ENCODE measurements at places on chromosomes 4 and X.

DNA sequence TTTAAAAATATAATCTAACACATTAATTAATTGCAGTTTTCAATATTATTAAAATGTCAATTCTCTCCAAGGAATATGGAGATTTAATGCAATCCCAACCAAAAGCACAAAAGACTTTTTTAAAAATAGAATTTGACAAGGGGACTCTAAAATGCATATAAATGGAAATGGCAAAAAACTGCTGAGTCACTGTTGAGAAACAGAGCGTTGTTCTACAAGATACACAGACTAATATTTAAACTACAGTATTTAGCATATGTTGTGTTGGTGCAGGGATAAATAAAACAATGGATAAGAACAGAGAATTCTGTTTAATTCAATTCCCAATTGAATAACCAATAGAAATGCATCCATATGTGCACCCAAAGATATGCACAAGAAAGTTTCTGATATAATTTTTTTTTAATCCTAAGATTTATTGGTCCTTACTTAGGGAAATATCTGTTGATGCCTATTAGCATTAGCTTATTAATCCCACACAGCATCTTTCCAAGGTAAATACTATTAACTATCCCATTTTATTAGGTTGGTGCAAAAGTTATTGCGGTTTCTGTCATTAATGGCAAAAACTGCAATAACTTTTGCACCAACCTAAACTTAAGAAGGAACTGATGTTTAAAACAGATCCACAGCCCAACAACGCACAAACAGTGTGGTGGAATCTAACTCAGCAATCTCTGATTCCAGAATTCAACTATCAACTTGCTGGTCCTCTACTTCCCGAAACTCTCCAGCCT is 86.8 kb upstream of the VEGFC start:
- DNase-seq = no peak

DNA sequence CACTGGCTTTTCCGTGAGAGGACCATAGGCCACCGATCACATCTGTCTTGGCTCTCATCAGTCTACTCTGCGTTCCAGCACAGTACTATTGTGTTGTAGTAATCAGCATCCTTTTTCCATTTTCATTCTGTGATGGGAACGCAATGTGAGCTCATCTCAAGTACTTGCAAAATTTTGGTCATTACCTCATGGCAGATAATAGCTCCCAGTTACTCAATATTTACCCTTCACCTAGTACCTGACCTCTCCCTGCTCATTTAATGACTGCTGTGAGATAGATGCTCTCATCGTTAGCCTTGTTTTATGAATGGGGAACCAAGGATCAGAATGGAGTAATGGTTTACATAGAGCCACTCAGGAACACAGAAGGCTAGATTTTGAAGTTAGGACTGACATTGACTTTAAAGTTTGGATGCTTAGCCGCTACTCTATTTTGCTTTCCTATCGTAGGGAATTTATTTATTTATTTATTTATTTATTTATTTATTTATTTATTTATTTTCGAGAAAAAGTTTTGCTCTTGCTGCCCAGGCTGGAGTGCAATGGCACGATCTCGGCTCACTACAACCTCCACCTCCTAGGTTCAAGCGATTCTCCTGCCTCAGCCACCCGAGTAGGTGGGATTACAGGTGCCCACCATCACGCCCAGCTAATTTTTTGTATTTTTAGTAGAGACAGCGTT is 6.5 kb upstream of the GPR101 start:
- no peak for DNase-seq

DNA sequence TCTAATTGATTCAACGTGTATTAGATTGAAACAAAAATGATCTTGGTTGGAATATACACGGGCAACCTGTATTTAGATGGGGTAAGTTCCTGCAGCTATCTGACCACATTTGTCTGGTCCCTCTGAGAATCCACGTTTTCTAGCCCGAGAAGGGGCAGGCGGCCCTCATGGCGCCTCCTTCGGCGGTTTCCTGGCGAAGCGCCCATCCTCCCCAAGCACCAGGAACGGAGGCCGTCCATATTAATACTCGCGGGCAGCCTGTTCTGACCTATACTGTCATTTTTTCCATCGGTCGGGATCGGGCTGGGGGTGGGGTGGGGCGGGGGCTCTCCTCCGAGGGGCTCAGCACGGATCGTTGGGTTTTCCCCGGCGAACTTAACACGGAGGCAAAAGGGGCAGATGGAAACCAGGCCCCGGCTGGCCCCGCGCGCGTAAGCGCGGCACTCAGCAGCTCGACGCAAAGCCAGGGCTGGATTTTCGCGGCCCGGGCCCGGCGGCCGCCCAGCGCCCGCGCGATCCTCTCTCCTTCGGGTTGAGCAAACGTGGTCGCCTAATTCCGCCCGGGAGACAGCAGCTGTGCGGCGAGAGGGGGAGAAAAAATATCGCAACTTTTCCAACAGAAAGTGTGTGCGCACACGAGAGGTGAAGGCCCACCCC is 77.2 kb upstream of the BCOR start:
- DNase-seq = peak; percentile 60

DNA sequence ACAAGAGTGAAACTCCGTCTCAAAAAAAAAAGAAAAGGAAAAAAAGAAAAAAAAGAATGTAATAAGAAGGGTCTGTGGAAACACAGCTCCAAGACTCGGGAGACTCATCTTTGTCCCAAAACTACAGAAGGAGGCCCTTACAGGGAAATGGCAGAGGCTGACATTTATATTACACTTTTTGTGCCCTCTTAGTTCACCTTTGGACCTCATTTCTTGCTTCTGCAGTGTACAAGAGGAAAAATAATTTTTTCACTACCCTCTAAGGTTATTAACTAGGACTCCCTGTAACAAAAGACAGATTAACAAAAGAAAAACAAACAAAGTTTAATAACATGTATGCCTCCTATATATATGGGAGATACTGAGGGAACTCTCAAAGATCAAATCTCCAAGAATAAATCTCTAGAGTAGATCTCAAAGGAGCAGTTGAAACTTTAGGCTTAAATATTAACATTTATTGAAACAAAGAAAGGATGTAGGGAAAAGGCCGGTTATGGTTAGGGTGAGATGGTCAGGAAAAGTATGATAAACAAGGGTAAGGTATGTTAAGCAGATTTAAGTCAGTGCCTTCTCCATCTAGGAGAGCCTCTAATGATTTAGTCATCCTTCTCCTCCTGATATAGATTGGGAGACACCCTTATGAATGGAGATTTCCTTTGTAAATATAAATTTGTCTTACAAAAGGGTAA is 121.3 kb upstream of the JADE1 start:
- no peak for DNase-seq

DNA sequence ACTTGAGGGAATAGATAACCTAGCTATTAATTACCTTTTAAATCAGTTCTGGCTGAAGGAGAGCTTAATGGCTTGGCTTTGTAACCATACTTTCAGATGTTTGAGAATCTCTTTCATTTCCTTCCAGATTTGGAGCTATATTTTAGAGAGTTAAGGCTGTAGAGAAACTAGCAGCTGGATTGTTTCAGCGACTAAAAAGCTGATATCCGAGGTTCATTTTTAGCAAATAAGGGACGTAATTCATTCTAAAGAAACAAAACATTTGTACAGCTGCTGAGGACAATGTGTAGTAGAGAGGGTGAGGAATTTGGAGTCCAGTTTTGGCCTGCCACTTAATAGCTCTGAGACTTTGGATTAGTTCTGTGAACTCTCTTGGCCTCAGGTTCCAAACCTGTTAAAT is 12.2 kb downstream of the OSTC start:
- no peak for DNase-seq

DNA sequence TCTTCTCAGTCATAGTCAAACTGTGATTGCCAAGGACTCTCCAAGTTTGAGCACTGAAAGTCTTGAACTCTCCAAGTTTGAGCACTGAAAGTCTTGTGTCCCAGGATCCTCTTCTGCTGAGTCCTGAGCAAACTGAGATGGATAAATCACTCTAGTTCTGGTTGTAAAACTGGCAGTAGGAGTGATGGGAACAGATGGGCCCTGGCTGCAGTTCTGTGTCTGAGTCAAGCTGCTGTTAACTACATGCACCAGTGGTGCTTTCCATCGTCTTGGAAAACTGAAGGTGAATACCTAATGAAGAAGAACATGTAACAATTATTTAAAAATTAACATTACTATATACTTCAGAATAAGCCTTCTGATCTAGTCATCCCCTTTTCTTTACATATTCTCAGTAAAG is 27.6 kb upstream of the KCNIP4 start:
- no peak for DNase-seq

GRCh38 chr4:52962721-52963120 is 100.6 kb downstream of the RASL11B start:
- DNase-seq = no peak

DNA sequence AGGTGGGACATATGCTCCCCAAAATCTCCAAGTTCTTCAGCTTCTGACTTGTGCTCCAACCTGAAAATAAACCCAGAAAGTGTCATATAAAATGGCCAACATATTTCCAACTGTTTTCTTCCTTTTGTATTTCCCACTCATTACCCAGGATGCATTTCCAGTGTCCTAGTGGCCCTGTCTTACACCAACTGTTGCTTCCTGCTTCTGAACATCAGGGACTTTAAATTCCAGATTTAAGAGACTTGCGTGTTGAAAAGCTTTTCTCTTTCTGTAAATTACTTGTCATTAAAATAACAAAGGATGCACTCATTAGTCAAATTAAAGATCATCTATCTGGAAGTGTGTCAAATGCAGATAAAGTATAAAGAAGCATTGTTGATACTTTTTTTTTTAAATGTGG is 19.9 kb downstream of the MID1 start:
- no peak for DNase-seq

DNA sequence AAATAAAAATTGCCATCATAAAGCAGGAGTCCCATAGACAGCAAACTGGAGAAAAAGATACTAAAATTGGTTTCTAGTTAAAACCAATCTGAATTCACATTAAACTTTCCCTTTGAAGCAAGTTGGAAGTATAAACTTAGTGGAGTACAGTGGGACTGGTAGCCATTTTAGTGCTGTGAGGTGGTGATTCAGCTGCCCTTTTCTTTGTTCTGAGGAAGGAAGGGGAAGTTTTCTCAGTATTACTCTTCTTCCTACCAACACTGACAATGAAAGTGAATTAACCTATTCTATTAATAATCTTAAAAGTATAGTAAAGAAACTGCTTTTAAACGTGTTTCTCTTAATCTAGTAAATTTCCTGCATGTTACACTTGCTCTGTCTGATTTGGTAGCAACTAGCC is 36.7 kb downstream of the SLC9A6 start:
- DNase-seq = no peak

DNA sequence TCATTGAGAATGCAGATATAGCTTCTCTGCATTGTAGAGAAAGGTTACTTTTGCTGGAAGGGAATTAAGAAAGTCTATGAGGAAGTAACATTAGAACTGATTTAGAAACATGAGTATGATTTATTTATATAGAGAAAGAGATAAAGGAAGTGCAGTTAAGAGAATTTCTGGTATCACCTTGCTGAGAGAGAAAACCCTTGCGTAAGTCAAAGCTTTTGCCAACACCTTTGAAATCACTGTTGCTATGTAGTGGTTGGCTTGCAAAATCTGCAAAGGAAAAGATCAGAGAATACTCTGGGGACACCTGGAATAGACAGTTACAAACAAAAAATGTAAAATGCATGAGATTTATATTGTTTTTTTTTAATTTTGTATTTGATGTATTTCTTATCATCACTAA is 137.3 kb upstream of the RXFP1 start:
- DNase-seq = no peak
